Right ventricle myocardium inferior (tissue), 1 donor: ENCODE measurements at places on chromosomes 5 and 9. TPM values are rescaled to one million over a fixed set of nuclear protein-coding genes. Genes with fewer than 3 reads are reported as not detected.

The ARL10 gene
- 5.4 TPM for total RNA-seq

The THOC3 gene
- total RNA-seq: 10.0 TPM

The OLFM1 gene
- 17.9 TPM for total RNA-seq

The SPACA9 gene
- total RNA-seq: 4.0 TPM

The GABRP gene
- 0.14 TPM for total RNA-seq

The STK32A gene
- total RNA-seq: 1.1 TPM

The BARX1 gene
- total RNA-seq: not detected

The SLCO6A1 gene
- total RNA-seq: not detected

GRCh38 chr9:14213504-14213903, 100.4 kb downstream of the NFIB start:
- no peak for DNase-seq

GRCh38 chr9:120443976-120444375, 136.0 kb downstream of the CDK5RAP2 start:
- no peak for DNase-seq

GRCh38 chr9:113356686-113357292, 7.4 kb downstream of the BSPRY start:
- no peak for DNase-seq

- DNase-seq: no peak
Measured at GRCh38 chr9:81759680-81760215, 70.4 kb upstream of the TLE1 start.

DNA sequence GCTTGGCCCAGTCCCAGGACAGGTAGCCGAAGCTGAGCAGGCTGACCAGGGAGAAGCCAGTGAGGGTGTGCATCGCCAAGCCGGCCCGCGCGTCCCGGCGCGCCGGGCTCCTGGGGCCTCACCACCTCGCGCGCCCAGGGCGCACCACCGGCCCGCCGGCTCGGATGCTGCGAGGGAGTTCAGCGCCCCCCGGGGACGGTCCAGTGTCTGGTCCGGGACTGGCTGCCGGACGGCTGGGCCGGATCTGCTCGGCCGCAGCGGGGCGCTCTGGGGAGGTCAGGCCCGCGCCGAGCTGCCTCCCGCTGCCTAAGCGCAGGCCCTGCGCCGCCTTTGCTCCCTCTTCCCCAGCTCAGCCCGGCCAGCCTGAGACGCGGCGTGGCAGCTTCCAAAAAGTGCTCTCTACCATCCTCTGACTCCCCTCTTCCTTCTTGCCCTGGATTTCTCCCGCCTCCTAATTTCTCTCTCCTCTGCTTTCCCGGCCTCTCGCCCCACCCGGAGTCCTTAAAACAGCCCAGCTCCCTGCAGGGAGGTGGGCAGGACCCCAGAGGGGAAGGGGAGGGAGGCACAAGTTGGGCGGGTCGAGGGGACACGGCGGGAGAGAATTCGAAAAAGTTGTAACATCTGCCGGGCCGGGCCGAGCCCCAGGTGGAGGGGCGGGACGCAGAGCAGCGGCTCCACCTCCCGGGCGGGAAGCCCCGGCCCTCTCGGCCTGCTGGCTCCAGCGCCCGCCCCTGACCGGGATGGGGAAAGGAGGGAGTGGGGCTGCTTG, at the start of gene ARSI:
Gene ARSI (minus strand): TSS at position 605 of the 769 bp plus-strand sequence. CDS start 532 bp downstream, at position 73.
- no peak for DNase-seq

GRCh38 chr9:35882263-35882848, 12.2 kb upstream of the OR13J1 start:
- DNase-seq: peak; percentile 90

DNA sequence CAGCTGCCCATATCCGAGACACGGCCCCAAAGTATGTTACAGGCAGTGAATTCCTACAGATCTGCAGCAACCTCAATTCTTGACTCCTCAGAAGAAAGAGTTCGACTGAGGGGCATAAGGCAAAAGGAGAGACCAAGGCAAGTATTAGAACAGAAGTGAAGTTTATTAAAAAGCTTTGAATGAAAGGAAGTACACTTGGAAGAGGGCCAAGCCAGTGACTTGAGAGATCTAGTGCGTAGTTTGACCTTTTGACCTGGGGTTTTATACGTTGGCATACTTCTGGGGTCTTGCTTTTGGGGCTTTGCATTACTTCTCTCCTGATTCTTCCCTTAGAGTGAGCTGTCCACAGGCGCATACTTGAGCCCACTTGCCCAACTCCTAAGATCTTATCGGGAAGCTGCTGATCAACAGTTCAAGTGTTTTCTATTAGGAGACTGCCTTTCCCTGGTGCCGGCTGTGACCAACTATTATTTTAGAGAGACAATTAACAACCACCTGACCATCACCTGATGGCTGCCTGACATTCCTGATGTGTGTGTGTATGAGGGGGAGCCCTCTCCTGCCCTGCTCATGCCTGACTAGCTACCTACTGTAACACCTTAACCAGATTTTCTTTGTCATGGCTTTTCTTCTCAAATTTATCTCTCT, 1.5 kb upstream of the DEPDC1B start:
- DNase-seq: no peak

DNA sequence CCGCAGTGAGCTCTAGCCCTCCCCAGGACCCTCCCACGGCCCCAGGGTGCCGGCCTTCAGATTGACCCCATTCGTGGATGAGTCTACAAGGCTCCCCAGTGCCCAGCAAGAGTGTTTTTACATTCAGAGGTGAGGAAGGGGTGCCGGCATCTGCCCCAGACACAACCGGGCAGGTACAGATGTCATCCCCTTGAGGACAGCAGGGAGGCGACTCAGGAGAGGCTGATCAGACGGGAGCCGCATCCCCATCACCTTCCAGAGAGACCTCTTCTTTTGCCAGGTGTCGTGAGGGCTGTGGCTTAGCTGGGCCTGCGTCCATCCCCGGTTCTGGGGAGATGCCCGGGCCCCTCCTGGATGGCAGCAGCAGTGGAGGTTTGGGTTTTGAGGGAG, 4.3 kb upstream of the LRRC14B start:
- no peak for DNase-seq

DNA sequence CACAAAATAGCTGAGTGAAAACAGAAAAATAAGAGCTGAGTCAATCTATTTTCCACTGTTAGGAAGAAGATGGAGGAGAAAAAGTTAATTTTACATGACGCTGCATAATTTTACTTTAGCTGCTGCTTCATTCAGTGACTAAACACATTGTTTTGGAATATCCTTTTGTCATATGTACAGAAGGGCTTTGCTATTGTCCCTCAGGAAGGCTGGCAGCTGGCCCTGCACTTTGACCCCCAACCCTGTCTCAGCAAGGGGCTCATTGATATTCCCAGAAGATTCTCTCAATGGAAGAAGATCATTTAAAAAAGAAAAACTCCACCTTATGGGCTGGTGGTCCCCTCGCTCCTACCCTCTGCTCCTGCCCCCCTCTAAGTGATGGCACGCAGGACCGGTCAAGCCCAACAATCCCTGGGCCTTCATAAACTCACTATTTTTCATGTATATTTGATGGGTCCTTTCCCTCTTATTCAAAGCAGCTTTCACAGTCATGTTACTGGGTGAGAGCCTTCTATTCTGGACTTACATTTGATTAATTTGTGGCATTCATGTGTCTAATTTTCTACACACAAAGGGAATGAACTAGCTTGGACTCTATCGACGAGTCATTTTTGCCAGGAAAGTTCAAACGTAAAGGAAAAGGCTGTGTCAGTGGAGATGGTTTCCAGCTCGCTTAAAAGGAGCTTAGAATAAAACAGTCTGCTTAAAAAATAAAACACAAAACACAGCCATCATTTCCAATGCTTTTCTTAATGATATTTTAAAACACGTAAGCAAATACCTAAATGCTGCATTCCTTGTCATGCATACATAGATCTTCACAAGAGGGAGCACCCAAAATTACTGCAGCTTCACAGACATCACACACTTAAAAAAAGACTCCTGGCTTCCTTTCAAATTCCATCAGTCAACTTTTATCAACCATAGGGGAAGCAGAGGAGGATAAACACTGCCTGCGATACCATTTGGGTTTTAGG, 104.7 kb downstream of the EFNA5 start:
- peak; percentile 48 for DNase-seq

GRCh38 chr5:141223112-141223783, at the start of gene PCDHB14:
TSS of gene PCDHB14 (plus strand) at chr5:141223343. CDS start at chr5:141223506, 163 bp downstream.
- no peak for DNase-seq

DNA sequence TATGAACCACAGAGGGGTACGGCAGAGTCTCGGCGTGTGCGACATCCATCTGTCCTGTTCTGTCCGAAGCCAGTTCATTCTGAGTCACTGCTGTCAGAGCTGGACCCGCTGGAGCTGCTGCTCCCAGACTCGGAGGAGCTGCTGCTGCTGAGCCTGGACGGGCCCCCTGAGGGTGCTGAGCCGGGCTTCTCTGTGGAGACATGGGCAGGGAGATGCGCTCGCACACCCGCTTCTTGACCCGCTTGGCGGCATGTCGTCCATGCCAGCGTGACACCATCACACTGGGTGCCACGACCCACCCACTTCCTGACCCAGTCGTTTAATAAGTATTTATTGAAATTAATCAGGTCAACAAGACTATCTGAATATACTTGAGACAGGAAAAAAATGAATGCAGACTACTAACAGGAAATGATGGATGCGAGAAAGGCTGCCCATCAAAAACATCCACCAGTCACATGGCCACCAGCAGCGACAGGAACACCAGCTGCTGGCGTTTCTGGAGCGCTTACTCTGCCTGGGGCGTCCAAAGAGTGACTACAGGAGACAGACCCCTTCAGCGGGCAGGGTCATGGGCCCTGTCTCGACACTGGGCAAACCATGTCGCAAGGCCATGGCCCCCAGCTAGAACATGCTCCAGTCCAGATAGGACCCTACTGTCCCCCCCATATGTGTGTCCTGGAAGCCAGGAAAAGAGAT, 8.4 kb downstream of the BRD3OS start:
- DNase-seq: peak; percentile 59

DNA sequence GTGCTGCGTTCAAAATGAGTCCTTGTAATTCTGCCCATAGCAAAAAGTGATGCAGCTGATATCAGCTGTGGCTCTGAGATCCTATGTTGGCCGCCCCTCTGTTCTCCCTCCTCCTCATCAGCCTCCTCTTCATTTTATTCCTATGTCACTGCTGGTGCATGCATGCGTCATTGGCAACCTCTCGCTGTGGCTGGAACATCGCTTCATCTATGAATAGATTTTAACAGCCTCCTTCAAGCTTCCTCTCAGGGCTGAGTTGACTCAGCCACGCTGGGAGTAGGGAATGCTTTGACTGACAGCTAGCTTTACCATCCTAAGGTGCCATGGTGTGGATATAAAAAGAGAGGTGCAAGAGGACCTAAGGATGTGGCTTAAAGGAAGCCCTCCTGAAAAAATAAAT, 303.5 kb downstream of the PLK2 start:
- DNase-seq: no peak

DNA sequence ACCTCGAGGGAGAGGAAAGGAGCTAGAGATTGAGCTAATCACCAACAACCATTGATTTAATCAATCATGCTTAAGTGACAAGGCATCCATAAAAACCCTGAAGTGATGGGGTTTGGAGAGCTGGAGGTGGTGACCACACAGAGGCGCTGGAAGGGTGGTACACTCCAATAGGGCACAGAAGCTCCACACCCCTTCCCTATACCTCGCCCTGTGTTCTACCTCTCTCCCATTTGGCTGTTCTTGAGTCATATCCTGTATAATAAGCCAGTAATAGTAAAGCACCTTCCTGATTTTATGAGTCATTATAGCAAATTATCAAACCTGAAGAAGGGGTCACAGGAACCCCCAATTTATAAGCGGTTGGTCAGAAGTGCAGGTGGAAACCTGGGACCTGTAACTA, 18.3 kb downstream of the ACTL7B start:
- no peak for DNase-seq

- no peak for DNase-seq
Measured at GRCh38 chr9:104795082-104795481, 31.2 kb downstream of the NIPSNAP3B start.

DNA sequence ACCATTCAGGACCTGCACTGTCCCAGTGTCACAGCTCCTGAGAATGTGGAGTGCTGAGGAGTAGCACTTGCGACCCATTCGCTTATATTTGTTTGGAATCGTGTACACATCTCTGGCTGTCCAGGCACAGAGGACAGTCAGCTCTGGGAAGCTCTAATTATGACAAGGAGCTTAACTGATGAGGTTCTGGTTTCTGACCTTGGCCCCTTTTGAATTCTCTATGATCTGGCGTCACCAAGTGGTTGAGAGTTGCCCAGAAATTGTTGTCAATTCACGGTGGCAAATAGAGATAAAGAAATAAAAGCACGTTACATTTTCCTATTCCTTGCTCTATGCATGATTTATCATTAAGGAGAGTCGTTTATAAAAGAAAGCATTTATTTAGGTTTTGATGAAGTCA, 34.9 kb upstream of the LECT2 start:
- no peak for DNase-seq

DNA sequence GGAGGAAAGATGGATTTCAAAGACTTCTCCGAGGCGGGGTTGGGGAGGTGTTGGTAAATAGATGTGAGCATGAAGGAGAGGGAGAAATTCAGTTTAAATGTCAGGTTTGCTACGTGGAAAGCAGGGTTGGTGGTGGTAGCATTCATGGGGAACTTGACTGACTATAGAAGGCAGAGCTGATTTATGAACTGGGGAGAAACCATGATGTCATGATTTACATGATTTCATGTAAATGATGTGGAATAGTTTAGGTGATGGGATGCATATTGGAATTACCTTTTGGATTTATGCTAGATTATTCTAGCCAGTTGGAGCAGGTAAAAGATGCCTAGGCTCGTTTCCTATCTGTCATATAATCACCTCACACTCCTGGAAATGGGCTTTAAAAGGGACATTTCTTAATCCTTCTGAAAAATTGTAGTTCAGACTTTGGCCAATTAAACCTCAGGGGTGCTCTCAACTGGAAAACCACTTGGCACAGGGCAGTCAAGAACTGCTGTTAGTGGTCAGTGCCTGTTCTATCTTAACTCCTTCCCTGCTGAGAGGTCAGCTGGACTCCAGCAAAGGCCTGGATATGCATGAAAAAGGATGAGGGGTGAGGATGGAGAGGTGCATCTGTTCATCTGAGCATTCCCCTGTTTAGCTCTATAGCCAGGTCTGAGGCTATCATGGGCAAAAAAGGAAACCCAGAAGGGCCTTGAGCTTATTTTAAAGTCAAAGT, 50.1 kb upstream of the BASP1 start:
- no peak for DNase-seq

- no peak for DNase-seq
Measured at GRCh38 chr9:130110166-130110565, 56.5 kb downstream of the GPR107 start.

- no peak for DNase-seq
Measured at GRCh38 chr9:121173501-121173900, 28.2 kb downstream of the RAB14 start.

- no peak for DNase-seq
Measured at GRCh38 chr5:64667068-64667467, 23.2 kb upstream of the SHISAL2B start.

DNA sequence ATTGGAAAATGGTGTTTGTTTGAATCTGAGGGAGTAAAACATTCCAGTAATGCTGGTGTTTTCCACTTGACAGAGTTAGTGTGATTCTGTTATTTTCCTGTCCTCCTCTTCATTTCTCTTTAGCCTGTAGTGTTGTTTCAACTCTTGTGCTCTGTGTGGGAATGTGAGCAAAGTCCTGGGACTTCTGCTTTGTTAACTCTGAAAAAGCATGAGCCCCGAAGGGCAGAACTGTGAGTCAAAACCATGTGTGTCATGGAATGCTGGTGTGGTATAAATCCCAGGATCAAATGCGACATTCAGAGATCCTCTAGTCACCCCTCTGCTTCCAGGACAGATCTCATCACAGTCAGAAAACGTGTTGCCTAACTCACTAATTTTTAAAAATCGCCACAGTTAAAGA, 8.9 kb downstream of the F2R start:
- no peak for DNase-seq
